ENCODE measurements at places on chromosomes 6 and 20.

DNA sequence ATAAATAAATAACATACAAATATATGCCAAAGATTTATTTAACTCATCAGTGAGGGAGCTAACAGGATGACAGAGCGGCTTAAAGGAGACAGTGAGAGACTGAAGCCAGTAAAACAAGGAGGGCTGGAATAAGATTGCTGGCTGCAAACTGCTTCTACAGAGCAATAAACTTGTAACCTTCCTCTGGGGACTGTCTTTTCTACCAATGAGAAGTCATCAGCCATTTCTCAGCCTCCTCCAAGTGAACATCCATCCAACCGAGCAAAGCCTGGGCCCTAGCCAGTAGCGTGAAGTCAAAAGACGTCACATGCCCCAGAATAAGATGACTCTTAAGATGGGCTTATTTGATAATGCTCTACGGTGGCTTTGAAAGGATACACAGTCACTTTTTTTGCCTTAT lies 42.5 kb downstream of the CPXM1 start:
- no peak for DNase-seq

GRCh38 chr6:89925826-89926225 lies 31.6 kb downstream of the GJA10 start:
- no peak for DNase-seq

GRCh38 chr6:68740828-68741500 lies 105.9 kb downstream of the ADGRB3 start:
- DNase-seq = no peak

DNA sequence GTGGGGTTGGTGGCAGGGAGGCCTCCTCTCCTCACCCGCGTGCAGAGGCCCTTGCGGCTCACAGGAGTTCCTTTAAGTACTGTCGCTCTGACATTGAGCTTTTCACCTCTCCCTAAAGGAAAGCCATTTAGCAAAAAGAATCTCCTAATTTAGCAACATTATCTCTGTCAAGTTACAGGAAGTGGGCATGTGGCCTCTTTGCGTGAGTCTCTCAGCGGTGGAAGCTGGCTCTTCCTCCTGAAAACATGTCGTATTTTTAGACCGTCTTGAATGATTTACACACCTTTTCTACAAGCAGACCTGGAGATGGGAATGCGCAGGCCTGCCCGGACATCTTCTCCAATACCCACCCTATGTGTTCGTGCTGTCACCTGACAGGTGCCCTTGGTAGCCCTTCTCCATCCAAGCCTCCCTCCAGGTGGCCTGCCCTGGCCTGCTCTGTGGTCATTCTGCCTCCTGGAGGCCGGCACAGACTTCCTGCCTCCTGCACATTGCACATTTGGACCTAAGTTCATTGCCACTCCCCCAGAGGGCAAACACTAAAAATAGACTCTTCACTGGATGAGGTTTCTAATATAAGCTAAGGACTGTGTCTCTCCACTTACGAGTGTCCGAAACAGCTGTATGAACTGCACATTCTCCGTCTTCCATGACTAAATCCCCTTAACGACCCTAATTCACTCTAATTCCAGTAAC lies 18.5 kb upstream of the PHACTR3 start:
- DNase-seq = no peak

- no peak for DNase-seq
Observed at GRCh38 chr20:59413326-59413865, 113.0 kb downstream of the EDN3 start.

- DNase-seq = no peak
Observed at GRCh38 chr6:50922579-50923525, 104.2 kb downstream of the TFAP2B start.

DNA sequence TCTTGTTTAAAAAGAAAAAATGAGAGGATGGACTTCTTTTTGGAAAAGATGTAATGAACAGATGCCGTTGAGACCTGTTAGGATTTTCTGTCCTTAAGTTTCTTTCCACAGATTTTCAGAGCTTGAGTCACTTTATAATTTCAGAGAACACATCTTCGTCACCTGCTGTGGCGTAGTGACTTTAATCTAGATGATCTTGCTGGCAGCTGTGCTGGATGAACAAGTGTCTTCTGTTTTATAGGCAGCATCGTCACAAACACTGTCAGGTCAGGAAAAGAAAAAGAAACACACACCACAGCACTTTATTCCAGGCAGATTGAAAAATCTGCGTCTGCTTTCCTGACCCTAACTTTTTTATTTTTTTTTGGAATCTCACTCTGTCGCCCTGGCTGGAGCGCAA lies 35.7 kb upstream of the GCNT2 start:
- DNase-seq = no peak

GRCh38 chr6:125097186-125097585 lies 56.4 kb upstream of the TPD52L1 start:
- DNase-seq = no peak
